ENCODE measurements at places on chromosomes 3 and 15. TPM values are rescaled to one million over a fixed set of nuclear protein-coding genes. Genes with fewer than 3 reads are reported as not detected.

TAMM41 gene
- 10.8 TPM for total RNA-seq

CGNL1 gene
- 3.5 TPM for total RNA-seq

ST8SIA2 gene
- total RNA-seq = 0.15 TPM

PLSCR1 gene
- 52.7 TPM for total RNA-seq

UNC45A gene
- total RNA-seq = 84.4 TPM

ACP3 gene
- not detected for total RNA-seq

KBTBD8 gene
- total RNA-seq = 0.98 TPM

BLM gene
- 23.9 TPM for total RNA-seq

FYCO1 gene
- total RNA-seq = 8.7 TPM

ATP13A5 gene
- not detected for total RNA-seq

OXSM gene
- 0.28 TPM for total RNA-seq

FBLN2 gene
- total RNA-seq = 0.44 TPM

RHCG gene
- total RNA-seq = 3.0 TPM

NME9 gene
- not detected for total RNA-seq

GOLGA8R gene
- 0.80 TPM for total RNA-seq

SATB1 gene
- 0.31 TPM for total RNA-seq

MKRN3 gene
- 7.9 TPM for total RNA-seq

USP13 gene
- 27.8 TPM for total RNA-seq

CLRN1 gene
- not detected for total RNA-seq

ACKR2 gene
- total RNA-seq = not detected

ZNF621 gene
- 24.9 TPM for total RNA-seq

NPAP1 gene
- not detected for total RNA-seq

POC1A gene
- 25.7 TPM for total RNA-seq

NOX5 gene
- 0.26 TPM for total RNA-seq

FLNB gene
- total RNA-seq = 309 TPM

FOXL2NB gene
- 11.4 TPM for total RNA-seq

GABRB3 gene
- total RNA-seq = 0.13 TPM

TUSC7 gene
- not detected for total RNA-seq

CCDC54 gene
- not detected for total RNA-seq

FOXB1 gene
- 0.64 TPM for total RNA-seq

Measured in Panc1 (cell line).